Stimulated activated CD4-positive, alpha-beta T cell treated with anti-CD3 and anti-CD28 coated beads, Interleukin-2, amount 100 ng/mL, for 48 hours (primary cell): ENCODE measurements at places on chromosomes 16 and 17.

GRCh38 chr16:66621973-66622372, 17.5 kb downstream of the CMTM3 start:
- no peak for DNase-seq

GRCh38 chr17:10226930-10227695, 28.7 kb upstream of the GAS7 start:
- peak; percentile 41 for DNase-seq

DNA sequence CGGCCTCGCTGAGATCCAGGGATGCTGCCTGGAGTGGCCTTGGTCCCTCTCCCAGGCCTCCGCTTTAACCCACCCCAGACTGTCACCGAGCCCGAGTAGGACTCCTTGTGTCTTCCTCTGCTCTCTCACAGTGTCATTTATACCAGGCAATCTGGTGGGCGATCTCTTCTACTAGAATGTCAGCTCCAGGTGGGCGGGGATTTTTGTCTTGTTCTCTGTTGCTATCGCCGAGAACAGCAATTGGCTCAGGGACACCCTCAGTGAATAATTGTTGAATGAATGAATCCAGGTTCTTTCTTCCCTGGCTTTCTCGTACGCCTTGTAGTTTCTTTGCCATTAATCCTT, 591 bp downstream of the DHX38 start:
- peak; percentile 36 for DNase-seq

DNA sequence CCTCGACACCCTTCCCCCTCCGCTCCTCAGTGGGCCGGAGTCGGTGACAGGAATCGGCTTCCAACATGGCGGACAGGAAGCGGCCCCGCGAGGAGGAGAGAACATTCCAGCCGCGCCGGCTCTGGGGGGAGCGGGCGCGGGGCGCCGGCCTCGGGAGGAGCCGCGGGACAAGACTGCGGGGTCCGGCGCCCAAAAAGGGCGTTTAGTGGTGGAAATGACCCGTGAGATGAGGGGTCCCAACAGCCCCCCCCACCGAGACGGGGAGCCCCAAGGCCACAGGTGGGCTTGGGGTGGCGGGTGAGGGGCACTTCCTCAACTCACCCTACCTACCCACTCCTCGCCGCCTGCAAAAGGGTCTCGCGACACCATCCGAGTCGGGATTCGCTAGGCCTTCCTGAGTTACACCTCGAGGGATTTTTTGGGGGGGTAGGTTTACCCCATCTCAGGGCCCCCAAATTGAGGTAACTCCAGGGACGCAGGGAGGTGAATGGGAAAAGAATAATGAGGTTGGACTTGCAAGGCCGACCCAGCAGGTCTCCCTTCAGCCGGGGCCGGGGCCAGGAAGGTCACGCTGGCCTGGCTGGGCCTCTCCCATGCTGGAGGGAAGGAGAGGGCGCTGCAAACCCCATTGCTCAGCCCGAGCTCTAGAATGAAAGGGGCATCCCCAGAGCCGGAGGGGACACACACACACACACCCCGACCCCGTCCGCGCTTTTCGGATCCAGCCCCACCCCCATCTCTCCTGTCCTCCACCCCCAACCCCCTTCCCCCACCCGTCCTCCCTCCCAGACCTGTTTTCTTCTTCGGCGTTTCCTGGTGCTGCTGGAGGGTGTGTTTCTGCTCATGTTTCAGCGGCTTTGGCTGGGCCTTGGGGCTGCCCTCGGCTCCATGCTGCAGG, 707 bp downstream of the NUFIP2 start:
- peak; percentile 52 for DNase-seq
